ENCODE measurements at places on chromosomes 7 and 10.

GRCh38 chr10:95675403-95676116, 18.2 kb downstream of the TCTN3 start:
- no peak for DNase-seq

DNA sequence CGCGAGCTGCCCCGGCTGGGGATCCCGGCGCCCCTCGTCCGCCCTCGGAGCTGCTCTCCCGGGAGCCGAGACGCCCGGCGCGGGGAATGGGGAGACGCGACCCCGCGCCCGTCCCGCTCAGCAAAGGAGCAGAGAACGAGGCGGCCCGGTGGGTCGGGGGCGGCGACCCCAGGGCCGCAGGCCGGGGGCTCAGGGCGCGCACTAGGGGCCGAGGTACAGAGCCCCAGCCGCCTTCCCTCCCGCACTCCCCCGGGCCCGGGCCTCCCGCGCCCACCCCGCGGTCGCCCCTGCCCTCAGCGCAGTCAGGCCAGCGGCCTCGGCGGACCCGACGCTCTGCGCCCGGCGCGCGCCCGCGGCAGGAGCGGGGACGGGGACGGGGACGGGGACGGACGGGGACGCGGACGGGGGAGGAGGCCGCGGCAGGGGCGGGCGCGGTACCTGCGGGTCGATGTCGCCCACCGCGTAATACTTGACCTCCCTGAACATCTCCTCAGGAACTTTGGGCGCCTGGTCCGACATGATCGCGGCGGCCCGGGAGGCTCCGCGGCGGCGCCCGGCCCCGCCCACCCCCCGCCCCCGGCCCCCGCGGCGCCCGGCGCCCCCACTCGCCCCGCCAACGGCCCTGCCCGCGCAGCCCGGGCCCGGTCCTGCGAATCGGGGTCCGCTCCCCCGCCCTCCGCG, 373 bp downstream of the PAXIP1 start:
- no peak for DNase-seq

- no peak for DNase-seq
These were observed 109.7 kb downstream of the SLIT1 start for GRCh38 chr10:97075961-97076525.

GRCh38 chr10:16612115-16612980, 90.7 kb upstream of the C1QL3 start:
- peak; percentile 48 for DNase-seq

GRCh38 chr7:116733924-116734580, 62.1 kb downstream of the MET start:
- DNase-seq, result no peak

DNA sequence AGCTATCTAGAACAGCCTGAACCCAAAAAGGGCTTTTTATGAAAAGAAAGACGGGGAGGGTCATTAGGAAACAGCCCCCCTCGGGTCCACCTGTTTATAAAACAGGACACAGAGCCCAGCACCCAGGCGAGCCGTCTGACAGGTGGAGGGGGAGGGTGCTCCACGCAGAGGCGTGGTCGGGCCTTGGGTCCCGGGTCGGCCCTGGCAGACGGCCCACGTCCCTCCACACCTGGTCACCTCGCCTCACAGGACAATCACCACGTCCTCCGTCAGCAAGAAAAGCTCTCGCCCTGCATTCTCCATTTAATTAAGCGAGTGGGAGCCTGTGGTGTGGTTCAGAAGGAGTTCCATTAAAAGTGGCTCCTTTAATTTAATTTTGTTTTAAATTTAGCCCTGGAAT, 42.3 kb upstream of the FOXL3 start:
- no peak for DNase-seq

- peak; percentile 38 for DNase-seq
These were observed 182.0 kb downstream of the REEP3 start for GRCh38 chr10:63703113-63703670.

GRCh38 chr10:106712988-106713387, 451.5 kb downstream of the SORCS1 start:
- DNase-seq, result no peak

DNA sequence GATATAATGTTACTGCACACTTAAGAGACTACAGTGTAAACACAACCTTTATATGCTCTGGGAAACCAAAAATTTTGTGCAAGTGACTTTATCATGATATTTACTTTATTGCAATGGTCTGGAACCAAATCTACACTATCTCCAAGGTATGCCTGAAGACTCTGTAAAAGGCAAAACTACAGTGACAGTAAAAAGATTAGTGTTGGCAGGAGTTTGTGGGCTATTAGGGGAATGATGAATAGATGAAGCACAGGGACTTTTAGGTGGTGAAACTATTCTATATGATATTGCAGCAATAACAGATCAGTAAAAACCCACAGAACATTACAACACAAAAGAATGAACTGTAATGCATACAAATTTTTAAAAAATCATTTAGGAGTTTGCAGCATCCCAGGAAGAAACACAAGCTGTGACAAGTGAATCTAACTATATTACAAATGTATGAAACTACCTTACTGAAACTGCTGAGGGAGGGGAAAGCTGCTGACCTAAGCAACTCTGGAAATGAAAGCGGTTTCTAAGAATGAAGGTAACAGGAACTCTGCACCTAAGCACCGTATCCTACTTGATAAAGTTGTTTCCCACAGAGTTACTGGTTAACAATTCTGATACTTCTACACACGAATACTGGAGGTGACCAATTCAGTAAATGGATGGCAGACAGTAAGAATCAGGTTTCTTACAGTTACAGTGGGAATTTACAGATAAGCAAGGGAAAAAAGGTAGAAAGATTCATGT, 82.6 kb downstream of the ATE1 start:
- DNase-seq, result no peak

DNA sequence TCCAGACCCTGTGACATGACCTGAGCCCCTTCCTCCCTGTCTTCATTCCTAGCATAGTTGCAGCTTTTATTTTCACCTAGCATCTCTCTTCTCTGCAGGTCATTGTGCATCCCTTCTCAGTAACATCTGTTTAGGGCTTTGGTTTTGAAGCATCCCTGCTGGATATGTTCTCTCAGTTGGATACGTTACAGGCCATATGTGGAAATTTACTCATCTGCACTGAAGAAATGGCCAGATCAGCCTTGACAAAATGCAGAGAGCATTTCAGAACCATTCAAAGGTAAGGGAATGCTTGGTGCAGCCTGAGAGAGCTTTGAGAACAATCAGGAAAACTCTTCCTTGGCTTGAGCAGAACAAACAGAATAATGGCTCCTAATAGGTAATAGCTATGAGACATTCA, 647.0 kb downstream of the KCNMA1 start:
- DNase-seq, result no peak

DNA sequence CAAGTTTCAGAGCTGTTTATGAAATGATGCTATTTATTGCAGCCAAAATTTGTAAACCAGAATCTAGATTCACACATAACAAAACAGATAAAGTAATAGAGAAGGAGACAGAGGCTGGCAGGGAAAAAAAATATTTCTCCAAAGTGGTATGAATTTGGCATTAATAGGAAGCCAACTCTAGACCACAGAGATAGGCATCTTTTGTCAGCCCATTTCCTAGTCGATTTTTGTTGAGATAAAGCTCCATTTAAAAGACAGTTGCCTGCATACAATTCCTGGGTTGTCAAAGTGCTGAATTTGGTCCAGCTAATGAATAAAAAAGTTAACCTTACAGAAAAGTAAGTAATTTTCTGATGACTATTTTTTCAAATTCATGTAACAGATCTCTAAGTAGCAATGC, 219.3 kb downstream of the ELMO1 start:
- DNase-seq, result no peak

DNA sequence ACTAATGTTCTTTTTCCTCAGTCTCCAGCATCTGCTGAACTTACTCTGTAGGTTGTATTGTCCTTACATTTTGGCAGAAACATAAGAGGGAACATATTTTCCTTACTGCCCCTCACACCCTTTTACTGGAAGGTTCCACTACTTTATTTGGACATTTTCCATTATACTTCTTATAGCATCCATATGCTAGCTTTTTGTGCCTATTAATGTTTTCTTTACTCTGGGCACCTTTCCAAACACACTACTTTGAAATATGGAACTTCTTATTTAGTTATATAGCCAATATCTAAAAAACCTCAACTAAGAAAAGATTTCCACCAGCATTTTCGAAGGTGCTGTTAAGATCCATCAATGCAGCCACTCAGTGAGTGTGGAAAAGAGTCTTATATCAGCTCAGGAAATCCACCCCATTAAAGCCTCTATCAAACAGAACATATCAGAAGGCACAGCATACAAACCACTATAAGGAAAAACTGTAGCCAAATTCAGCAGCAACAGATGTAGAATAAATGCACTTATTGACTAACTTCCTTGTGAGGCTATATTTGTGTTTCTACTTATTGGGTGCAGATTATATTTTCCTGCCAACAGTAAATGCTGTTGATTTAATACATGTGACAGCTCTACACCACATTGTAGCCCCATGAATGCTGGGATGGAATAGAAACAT, 272.5 kb upstream of the SEMA3E start:
- no peak for DNase-seq

- DNase-seq, result no peak
These were observed 38.9 kb downstream of the CREB3L2 start for GRCh38 chr7:137962875-137963507.

- no peak for DNase-seq
These were observed 108.4 kb upstream of the SDK1 start for GRCh38 chr7:3192669-3193068.

- DNase-seq, result no peak
These were observed 279.0 kb downstream of the KCNMA1 start for GRCh38 chr10:77358656-77359055.

Data from cardiac fibroblast (primary cell).